Inflammatory macrophage (primary cell): ENCODE measurements at places on chromosomes 2 and 18.

DNA sequence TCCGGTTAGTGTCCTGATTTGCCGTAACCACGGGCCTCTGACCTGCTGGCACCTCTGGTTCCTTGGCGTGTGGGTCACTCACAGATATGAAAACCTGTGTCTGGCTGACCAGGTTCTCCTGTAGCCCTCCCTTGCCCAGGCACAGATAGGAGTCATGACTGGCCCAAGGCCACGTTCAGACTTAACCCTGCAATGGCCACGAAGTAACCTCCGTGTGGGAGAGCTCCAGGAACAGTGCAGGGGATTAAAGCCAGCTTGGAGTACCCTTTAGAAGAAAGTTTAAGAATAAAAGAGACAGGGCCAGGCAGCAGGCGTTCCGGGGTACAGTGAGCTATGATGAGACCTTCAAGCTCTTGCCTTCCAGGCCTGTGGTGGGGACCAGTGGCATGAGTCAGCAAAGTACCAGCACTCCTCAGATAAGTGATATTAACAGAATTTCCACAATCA lies 25.5 kb downstream of the CENPO start:
- no peak for DNase-seq

GRCh38 chr2:54194761-54195750 lies 61.0 kb downstream of the TSPYL6 start:
- DNase-seq = no peak

GRCh38 chr2:162198239-162198638 lies 45.0 kb downstream of the FAP start:
- no peak for DNase-seq

- no peak for DNase-seq
Observed at GRCh38 chr2:164009756-164010337, 274.0 kb upstream of the FIGN start.

GRCh38 chr2:238290091-238290509 lies 1.7 kb upstream of the PER2 start:
- DNase-seq = no peak

DNA sequence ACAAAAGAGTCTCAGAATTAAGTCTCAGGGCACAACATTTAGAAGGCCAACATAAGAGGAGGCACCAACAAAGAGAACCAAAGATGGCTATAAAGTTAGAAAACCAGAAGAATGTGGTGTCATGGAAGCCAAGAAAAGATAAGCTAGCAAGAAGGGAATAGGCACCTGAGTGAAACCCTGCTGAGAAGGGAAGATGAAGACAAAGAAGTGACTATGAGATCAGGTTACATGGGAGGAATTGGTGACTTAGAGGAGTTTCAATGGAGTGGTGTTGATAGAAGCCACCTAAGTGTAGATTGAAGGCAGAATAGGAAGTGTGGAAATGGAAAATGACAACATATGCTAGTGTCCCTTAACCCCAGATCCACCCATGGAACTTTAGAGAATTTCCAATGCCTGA lies 327.6 kb upstream of the KCNJ3 start:
- no peak for DNase-seq

GRCh38 chr2:71952572-71953188 lies 195.0 kb downstream of the CYP26B1 start:
- DNase-seq = no peak

DNA sequence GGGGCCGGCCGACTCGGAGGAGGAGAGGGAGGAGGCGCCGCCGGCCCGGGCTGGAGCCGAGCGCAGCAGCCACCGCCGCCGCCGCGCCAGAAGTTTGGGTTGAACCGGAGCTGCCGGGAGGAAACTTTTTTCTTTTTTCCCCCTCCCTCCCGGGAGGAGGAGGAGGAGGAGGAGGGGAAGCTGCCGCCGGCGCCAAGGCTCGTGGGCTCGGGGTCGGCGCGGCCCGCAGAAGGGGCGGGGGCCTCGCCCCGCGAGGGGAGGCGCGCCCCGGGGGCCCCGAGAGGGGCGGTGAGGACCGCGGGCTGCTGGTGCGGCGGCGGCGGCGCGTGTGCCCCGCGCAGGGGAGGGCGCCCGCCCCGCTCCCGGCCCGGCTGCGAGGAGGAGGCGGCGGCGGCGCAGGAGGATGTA lies 316 bp downstream of the CRIM1 start:
- DNase-seq = no peak

- DNase-seq = no peak
Observed at GRCh38 chr2:181462033-181462432, 4.8 kb downstream of the ITGA4 start.

GRCh38 chr2:138922973-138923563 lies 142.9 kb upstream of the NXPH2 start:
- DNase-seq = no peak

DNA sequence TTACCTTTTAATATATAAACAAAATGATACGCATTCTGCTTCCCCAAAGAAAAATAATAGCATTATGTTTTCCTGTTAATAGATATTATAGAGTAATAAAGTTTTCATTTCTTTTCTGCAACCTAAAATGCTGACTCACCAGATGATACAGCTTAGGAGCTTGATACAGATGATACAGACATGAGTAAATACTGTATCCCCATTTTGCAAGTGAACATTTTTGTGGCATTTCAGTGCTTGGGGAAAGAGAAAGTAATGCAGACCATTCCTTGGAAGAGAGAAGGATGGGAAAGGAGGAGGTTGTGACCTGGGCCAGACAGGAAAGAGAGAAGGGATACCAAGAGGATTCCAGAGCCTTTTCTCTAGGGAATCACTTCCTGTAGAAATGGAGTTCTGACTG lies 97.5 kb upstream of the FSHR start:
- no peak for DNase-seq

- DNase-seq = no peak
Observed at GRCh38 chr2:190353537-190353899, 10.1 kb downstream of the INPP1 start.

DNA sequence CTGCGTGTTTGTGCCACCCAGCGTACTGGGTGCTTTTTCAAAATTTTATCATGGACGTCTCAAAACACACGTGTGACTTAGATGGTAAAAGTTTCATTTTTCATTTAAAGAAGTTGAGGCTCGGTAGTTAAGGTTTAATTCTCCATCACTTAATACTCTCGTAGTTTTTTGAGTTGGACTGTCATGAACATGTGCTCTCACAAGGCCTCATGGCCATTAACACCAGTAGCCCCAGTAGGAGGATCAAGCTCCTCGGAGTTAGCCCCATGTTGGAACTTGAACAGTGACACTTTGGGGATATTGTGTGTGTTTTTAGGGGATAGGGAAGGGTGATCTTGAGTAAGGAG lies 15.3 kb downstream of the NMUR1 start:
- no peak for DNase-seq

- no peak for DNase-seq
Observed at GRCh38 chr2:3406501-3406900, 27.0 kb downstream of the TRAPPC12 start.

DNA sequence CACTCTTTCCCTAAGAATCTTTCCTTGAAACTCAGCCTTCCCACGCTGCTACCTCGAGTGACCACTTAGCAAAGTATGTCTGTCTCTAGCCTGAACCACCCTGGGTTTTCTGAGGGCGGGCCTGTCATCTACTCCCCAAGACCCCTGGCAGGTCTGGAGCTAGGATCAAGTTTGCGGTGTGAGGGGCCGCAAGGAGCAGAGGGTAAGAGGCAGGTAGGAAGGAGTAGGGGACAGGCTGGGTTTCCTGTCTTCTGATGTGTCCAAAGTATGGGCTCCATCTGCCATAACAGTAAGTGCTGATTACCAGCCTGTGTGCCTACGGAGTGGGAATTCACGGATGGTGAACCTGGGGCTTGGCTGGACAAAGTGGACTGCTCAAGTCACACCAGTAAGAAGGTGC lies 25.4 kb downstream of the ZFP36L2 start:
- no peak for DNase-seq

DNA sequence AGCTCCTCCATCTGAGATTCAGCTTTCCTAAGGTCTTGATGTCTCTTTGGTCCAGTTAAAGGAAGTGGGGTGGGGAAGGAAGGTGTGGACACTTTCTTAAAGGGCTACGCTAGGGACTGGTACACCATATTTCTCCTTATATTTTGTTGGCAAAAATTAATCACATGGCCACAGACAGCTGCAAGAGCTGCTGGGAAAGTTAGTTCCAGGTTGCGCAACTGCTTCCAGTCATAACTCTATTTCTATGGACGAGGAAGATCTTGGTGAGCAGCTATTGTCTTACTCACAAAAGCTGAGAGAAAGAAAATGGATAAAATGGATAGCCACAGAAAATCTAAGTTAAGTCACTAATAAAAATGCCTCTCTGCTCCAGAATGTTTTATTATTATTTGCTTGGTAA lies 60.7 kb upstream of the PPM1B start:
- DNase-seq = no peak

DNA sequence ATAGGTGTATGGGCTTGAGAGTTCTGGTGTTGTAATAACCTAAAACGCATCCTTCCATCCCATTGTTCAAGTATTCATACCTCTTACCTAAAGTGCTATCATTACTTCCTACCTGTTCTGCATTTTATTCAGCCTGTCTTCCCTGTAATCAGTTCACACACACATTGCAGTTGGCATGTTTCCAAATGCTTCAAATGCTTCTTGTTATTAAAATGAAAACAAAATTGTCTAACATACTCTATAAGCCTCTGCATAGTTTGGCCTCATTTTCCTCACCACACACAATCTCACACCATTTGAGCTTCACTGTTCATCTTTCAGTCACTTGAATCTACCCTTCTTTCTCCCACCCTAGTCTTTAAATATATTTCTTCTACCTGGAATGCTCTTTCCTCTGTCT lies 1178.2 kb upstream of the NRXN1 start:
- no peak for DNase-seq

DNA sequence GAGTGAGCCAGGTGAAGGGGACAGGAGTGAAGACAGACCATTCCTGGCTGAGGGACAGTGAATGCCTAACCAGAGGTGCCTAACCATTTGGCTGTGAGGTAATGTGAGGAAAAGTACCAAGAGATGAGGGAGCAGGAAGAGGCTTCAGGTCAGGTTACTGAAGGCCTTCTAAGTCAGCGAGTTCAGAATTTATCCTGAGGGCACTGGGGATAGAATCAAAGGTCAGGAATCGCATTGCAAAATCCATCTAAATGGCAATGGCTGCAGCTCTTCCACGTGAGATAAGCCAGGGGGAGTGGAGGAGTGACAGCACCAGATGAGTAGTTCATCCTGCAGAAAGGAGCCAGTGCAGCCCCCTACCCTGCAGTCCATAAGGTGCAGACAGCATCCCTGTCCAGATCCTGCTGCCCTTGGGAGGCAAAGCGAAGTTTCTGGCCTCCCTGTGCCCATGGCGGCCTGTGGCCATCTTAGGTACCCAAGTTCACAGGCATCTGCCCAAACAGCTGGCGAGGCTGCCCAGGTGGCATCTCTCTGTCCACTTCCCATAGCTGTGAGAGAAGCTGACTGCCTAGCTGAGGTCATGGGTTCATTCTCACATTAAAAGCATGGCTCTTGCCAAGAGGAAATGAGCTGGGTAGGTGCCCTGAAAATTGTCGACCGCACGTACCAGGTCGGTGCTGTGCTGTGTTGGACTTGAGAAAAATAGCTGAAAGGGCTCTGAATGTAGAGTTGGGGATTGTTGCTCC lies 49.5 kb downstream of the CYP27C1 start:
- no peak for DNase-seq

GRCh38 chr18:66621816-66622576 lies 18.1 kb upstream of the CDH19 start:
- no peak for DNase-seq

GRCh38 chr2:235951493-235951892 lies 216.7 kb downstream of the GBX2 start:
- no peak for DNase-seq

DNA sequence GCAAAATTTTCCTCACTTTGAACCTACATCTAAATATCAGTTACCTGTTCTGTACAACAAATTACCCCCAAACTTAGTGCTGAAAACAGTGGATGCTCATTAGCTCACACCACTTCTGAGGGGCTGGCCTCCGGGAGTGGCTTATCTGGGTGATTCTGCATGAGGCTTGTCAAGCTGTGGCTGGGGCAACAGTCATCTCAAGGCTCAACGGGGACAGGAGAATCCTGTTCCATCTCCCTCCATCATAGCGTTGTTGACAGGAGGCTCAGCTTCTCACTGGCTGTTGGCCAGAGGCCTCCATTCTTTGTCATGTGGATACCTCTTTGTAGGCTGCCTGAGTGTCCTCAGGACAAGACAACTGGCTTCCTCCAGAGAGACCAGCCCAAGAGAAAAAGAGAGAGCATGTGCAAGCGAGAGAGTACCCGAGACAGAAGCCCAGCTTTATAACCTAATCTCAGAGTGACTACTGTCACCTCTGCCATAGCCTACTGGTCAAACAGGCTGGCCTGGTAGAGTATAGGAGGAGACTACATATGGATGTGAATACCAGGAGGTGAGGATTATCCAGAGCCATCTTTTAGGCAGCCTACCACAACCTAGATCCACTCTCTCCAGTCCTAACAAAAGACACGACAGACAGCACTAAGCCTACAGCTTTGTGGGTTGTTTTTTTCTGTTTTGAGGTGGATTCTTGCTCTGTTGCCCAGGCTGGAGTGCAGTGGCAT lies 79.1 kb downstream of the AOX1 start:
- no peak for DNase-seq

GRCh38 chr2:79585701-79586433 lies 73.0 kb downstream of the CTNNA2 start:
- DNase-seq = no peak

- DNase-seq = no peak
Observed at GRCh38 chr2:240023792-240024191, 1.4 kb downstream of the NDUFA10 start.

DNA sequence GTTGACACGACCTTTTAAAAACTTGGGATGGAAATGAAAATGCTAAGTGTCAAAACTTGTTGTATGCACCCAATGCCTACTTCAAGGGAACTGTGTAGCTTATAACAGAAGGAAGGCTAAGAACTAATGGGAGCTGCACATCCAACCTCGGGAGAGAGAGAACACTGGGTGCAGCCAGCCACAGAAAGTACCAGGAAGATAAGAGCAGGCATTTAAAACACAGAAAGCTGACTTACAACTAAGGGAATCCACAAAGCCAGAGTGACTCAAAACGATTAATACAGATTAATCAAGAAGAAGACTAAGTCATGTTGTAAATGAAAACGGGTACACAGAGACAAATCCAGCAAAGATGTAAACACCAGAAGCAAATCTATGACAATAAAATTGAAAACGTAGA lies 113.4 kb downstream of the HDAC4 start:
- no peak for DNase-seq

- no peak for DNase-seq
Observed at GRCh38 chr18:61435064-61435652, 101.9 kb downstream of the CDH20 start.

GRCh38 chr2:56231361-56231760 lies 47.6 kb downstream of the CCDC85A start:
- DNase-seq = no peak

DNA sequence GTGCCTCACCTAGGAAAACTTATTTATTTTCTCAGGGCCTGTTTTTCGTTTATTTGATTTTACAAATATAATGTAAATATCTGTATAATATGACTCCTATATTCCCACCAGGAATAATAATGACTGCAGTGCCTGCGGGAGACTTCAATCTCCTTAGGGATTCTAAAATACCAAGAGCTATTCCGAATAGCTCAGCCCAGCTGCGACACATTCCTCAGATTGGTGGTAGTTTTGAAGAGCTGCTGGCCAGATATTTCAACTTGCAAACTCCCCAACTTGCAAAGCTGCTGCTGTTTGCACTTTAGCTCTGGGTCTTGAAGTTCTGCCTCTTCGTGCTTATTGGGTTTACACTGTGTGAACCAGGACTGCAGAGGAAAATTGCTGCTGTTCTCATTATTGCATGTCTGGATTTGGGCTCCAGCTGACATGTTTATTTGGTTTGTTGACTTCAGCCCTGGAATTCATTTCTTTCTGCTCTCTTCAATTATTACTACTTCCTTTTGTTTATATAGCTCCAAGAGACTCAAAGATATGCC lies 480.2 kb upstream of the CHST9 start:
- DNase-seq = no peak
